NCI-H1105 treated with DMSO at 0.1 percent for 48 hours (cell line): ENCODE measurements at places on chromosomes 7 and 10.

DNA sequence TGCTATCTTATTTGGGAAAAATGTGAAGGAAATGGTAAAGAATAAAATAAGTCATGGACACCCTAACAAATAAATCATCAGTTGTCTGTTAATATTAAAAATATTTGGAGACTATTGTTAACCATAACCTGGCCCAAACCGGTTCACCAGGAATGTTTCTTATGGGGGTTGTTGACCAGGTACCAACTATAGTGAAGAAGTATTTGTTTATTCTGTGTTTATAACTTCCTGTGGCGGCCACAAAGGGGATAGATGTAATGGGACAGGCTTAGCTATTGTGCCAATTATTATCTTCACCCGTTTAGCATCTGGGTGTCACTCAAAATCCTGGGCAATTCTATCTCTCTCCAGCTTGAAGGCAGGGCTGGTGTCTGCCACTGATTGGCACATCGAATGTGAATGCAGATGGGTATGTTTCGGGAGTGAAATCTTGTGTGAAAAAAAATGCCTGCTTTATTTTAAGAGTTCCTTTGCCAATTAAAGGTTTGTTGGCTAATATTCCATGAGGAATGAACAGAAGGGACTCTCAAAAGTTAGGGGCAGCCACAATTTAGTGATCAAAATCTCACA is 500.9 kb downstream of the ARL4A start:
- DNase-seq: no peak

- peak; percentile 17 for DNase-seq
These were observed 12.2 kb upstream of the DUSP5 start for GRCh38 chr10:110485541-110485940.

GRCh38 chr7:73893342-73894101 is 32.6 kb downstream of the TMEM270 start:
- no peak for DNase-seq

GRCh38 chr10:6382081-6382480 is 179.3 kb downstream of the PFKFB3 start:
- no peak for DNase-seq

DNA sequence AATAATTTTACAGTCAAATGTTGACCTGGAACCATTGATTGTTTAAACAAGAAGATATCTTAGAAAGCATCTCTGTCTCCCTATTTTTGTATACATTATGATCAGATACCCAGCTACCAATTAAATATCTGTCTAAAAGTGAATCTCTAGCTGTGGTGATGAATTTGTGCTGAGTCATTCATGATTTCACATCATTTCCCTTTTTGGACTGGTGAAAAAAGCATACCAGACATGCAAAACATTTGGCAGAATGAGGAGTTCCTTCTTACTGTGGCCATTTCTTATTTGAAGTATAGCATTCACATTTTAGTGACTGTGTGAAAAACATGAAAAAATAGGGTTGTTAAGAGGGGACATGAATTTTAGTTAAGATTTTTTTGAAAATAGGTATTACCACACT is 98.0 kb upstream of the GATA3 start:
- no peak for DNase-seq
